Putamen (tissue), 1 donor: ENCODE measurements at places on chromosomes 11 and 22.
A peak's percentile ranks its signal among the peaks of the same experiment; 100 is the strongest.

GRCh38 chr11:2737866-2738265 lies 38.1 kb upstream of the KCNQ1OT1 start:
- DNase-seq = no peak

DNA sequence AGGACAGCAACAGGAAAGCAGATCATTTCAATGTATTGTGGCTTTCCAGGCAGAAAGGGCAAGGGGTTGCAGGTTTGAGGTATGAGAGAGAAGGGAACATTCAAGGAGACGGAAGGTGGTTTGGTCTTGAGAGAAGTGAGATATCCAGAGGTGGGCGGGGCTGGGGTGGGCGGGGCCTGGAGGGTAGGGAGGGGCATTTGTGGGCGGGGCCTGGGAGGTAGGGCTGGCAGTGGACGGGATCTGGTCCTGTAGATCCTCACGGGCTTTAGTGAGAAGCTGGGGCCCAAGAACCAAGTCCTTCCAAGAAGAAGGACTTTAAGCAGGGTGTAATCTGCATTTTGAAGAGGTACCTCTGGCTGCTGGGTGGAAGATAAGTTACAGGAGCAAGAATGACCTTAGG lies 199.2 kb downstream of the MN1 start:
- no peak for DNase-seq

- DNase-seq = no peak
Observed at GRCh38 chr11:61907871-61908729, 9.3 kb downstream of the RAB3IL1 start.

DNA sequence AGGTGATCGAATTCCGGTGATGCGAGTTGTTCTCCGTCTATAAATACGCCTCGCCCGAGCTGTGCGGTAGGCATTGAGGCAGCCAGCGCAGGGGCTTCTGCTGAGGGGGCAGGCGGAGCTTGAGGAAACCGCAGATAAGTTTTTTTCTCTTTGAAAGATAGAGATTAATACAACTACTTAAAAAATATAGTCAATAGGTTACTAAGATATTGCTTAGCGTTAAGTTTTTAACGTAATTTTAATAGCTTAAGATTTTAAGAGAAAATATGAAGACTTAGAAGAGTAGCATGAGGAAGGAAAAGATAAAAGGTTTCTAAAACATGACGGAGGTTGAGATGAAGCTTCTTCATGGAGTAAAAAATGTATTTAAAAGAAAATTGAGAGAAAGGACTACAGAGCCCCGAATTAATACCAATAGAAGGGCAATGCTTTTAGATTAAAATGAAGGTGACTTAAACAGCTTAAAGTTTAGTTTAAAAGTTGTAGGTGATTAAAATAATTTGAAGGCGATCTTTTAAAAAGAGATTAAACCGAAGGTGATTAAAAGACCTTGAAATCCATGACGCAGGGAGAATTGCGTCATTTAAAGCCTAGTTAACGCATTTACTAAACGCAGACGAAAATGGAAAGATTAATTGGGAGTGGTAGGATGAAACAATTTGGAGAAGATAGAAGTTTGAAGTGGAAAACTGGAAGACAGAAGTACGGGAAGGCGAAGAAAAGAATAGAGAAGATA lies at the start of gene MALAT1:
MALAT1 (plus strand) TSS at position 69 of the 736 bp plus-strand sequence.
- DNase-seq = peak; percentile 95

GRCh38 chr11:28767574-28767973 lies 659.4 kb downstream of the METTL15 start:
- no peak for DNase-seq

- no peak for DNase-seq
Observed at GRCh38 chr11:45451766-45452440, 165.8 kb upstream of the SYT13 start.

- DNase-seq = no peak
Observed at GRCh38 chr11:117830674-117831351, 6.3 kb upstream of the FXYD2 start.

GRCh38 chr11:46600194-46600960 lies 6.6 kb upstream of the AMBRA1 start:
- no peak for DNase-seq

DNA sequence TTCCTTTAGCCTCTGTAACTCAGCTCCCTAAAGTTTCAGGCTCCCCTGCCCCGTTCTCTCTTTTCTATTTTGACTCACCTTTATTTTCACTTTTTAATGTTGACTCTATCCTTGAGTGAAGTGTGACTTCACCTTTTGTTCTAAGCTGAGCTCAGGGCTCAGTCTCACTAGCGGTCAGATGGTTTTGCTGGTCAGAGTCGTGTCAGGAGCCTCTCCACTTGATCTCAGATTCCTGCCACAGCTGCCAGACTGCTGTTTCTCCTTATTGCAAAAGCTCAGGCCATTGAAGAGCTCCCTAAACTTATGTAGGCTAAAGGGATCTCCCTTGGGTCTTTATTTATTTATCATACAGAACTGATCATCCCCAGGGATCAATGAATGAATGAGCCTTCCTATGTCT lies 13.7 kb upstream of the POU2AF2 start:
- no peak for DNase-seq

- DNase-seq = no peak
Observed at GRCh38 chr11:66787934-66788758, 55.1 kb upstream of the RCE1 start.

- no peak for DNase-seq
Observed at GRCh38 chr11:93278976-93279375, 51.6 kb upstream of the DEUP1 start.

DNA sequence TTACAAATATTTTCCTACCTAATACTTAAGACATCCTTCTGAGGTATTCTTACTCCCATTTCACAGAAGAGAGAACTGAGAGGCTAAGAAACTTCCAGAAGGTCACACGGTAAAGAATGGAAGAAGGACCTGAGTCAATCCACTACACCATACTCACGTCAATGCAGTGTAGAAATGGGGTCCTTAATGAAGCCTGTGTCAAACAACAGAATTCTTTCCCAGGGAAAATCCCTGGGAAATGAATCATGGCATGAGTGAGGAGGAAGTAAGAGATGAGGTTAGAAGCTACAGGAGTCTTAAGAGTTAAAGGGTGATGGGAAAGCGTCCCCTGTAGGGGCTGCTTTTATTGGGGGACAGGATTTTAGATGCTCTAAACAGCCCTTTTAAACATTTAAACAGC lies 147.9 kb downstream of the C11orf91 start:
- DNase-seq = no peak

- no peak for DNase-seq
Observed at GRCh38 chr22:45992737-45993136, 15.8 kb upstream of the WNT7B start.

DNA sequence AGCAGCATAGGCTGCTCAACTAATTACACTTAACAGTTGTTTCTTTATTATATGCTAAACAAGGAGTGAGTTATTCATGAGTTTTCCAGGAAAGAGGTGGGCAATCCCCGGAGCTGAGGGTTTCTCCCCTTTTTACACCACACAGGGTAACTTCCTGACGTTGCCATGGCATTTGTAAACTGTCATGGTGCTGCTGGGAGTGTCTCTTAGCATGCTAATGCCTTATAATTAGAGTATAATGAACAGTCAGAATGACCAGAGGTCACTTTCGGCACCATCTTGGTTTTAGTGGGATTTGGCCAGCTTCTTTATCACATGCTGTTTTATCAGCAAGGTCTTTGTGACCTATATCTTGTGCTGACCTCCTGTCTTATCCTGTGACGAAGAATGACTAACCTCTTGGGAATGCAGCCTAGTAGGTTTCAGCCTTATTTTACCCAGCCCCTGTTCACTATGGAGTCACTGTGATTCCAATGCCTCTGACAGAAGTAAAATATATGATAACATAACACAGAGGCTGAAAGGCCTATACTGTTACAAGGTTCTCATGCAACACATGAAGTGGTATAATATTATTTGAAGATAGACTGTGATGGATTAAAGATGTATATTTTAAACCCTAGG lies 41.3 kb upstream of the RDX start:
- no peak for DNase-seq

DNA sequence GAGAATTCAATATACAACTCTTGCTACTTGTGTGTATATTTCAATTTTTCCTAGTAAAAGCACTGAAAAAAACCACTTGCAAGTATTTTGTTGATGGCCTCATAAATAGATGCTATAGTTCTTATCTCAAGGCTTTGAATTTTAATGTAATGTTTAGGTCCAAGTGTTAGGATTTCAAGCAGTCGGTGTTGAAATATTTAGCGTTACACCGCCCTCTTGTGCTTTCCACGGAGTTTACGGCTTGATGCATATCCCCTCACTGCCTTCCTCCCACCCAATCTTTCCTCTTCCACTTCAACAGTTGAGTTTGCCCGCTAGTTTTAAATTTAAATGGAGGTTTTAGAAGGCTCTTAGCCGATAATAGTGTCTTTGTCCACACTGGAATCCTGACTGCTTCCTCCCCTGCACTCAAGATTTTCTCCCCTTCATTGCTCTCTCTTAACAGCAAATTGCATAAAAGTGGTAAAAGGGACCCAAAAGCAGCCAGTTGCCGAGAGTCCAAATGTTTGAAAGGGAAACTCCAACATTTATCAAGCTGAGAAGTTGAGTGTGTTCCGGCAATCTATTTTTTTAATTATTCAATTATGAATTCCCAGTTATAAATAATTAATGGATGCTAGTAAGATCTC lies 25.9 kb upstream of the HTATIP2 start:
- DNase-seq = peak; percentile 61

- DNase-seq = no peak
Observed at GRCh38 chr22:31575190-31575589, 78.9 kb downstream of the SFI1 start.

- no peak for DNase-seq
Observed at GRCh38 chr22:30752771-30753170, 58.1 kb downstream of the OSBP2 start.

- DNase-seq = no peak
Observed at GRCh38 chr22:27087051-27087450, 429.7 kb downstream of the MIAT start.

- no peak for DNase-seq
Observed at GRCh38 chr11:121964591-121964990, 151.4 kb downstream of the BLID start.

DNA sequence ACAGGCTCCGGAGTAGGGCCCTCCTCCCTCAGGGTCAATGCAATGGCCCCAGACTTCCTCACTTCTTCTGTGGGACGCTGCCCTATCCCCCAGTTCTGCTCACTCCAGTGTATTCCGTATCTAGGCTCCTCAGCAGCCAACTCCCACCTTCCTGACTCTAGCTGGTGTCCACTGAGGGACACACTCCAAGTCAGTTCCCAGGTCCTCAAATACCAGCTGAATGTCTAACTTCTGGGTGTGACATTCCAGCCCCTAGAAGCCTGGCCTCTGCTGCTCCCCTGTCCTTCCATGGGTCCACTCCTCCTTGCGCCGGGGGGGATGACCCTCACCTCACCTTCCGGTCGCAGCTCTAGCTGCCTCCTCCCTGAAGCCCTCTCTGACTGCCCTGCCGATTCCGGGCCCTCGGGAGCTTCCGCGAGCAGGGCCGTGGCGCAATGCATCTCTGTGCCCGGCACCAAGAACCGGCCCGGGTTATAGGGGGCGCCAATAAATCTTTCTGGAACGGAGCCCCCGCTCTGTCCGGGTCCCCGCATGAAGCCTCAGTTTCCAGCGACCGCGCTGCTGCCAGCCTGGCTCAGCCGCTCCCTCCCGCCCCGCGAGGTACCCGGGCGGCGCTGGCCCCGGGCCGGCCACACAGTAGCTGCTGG lies 15.4 kb downstream of the BAD start:
- no peak for DNase-seq

- no peak for DNase-seq
Observed at GRCh38 chr11:100593291-100593690, 93.8 kb upstream of the ARHGAP42 start.

DNA sequence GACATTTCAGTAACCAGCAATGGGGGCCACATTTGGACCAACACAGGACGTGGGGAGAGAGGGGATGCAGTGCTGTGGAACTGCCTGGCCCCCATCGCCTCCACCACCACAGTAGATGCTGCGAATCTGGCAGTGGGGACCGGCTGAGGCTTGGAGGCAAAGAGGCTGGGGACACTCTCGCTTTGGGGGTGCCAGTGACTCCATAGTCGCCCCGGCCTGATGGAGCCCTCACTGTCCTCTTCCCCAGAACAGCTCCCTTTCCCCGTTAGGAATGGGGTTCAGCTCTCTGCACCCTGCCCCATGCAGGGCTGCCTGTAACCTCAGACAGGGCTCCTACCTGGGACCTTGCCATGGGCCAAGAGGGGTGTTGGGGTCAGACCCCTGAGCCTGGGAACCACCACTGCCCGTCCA lies 1.8 kb upstream of the MUC2 start:
- DNase-seq = no peak

DNA sequence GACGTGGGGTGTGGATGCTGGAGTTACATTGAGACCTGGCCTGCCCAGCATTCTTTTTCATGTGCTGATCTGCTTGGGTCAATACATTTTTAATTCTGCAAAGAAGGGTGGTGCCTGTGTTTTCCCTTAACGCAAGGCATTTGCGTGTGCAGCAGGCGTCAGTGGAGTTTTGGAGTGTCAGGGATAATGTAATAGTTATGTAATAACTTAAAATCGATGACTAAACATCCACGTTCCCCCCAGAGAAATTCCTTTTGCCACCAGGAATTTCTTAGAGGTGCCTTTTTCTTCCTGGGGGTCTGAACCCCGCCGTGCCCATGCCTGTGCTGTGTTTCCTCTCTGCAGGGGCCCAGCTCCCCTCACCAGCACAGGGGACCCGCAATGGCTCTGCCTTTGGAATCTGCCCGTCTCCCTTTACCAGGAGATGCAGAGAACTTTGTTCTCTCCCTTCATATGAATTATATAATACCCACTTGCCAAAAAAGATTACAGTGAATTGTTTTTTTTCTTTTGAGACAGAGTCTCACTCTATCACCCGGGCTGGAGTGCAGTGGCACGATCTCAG lies 62.6 kb downstream of the TBC1D22A start:
- no peak for DNase-seq

GRCh38 chr11:13777341-13777985 lies 109.0 kb downstream of the FAR1 start:
- DNase-seq = no peak

GRCh38 chr11:11391796-11392463 lies 38.9 kb upstream of the CSNK2A3 start:
- no peak for DNase-seq

DNA sequence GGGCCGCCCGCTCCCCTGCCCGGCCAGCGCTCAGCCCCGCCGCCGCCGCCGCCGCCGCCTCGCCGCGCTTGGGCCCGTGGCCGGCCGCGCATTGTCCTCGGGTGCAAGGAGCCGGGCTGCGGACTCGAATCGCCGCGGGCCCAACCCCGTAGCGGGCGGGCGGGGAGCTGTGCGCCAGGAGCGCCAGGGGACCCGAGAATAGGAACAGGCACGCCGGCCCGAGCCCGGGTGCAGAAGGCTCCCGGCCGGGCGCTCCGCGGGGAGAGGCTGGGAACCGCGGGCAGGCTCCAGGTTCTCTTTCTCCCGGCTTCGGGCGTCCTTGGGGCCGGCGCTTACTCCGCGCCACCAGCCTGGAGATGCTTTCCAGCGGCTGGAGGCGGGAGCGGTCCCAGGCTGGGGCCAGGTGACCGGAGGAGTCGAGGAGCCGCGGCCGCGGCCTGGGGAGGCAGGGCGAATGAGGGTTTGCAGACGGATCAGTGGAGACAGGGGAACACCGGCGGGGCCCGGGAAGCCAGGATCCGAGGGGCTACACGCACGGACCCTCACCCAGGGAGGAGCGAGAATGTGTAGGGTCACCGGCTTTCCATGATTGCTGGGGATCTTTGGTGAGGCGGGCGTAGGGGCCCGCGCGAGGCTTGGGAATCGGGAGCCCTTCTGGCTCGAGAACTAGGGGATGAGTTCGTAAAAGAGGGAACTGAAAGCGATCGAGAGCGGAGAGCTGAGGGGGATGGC lies 726 bp downstream of the PKNOX2 start:
- no peak for DNase-seq
